ENCODE measurements at places on chromosomes 2 and 18.

DNA sequence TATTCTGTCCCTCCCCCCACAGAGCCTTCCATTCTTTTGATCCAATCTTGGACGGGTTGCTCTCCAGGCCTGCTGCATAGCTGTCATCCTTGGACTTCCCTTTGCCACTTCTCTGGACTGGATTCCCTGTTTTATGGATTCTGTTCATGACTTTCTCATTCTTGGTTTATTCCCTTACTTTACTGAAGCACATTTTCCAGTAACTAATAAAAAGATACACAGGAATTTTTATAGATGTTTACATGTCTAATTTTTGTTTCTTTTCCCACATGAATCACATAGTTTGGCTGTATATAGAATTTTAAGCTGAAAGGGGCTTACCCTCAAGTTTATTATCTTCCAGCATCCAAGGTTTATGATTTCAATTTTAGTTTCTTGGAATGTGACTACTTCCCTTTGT is 37.9 kb downstream of the GDF7 start:
- no peak for DNase-seq

- no peak for DNase-seq
These were observed 176.1 kb downstream of the KLHL29 start for GRCh38 chr2:23561088-23561487.

DNA sequence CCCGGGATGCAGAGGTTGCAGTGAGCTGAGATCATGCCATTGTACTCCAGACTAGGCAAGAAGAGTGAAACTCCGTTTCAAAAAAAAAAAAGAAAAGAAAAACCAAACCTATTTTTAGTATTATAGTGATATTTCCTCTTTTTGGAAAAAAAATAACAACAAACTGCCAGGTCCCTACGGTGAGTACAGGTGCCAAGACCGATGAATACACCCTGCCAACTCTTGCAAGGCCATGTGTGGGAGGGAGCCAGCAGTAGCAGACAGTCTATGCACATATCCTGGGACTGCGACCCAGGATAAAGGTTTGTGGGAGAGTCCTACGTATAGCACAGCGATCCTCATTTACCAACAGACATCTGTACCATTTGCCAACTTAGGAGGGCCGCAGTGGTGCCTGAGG is 69.6 kb upstream of the DNMT3A start:
- DNase-seq, result peak; percentile 87

DNA sequence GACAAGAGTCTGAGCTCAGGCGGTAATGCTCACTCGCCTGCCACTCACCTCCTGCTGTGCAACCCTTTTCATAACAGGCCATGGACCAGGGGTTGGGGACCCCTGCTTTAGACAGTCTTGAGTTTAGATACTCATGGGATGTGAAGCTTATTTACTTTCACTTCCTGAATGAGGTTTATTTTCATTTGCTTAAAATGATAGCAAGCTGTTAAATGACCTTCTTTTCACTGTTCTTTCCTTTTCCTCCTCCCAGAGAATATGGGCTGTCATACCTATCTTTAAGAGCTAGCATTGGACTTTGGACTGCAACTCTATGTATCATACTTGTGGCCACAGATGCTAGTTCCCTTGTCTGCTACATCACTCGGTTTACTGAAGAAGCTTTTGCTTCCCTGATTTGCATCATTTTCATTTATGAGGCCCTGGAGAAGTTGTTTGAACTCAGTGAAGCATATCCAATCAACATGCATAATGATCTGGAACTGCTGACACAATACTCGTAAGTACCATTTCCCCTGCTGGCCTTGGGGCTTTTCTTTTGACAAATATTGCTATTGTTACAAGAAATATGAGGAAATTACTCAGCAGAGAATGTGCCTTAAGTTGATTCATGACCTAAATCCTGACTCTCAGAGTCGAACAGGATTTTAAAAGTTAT is 168.5 kb downstream of the DPP4 start:
- DNase-seq, result no peak

DNA sequence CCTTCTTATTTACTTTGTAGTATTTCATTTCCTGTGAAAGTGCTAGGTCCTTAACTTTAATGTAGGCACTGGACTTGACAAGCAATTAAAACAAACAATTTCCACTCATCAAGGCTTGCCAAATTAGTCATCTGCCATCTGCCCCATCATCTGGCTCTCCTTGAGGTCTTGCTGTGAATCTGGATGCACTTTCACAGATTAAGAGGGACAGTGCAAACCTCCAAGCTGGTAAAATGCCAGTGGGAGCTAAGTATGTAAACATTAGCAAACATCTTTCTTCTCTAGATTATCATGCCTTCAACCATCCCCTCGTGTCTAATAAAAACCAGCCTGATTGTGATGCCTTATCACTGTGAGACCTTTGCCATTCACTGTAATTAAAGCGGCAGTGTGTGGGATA is 402.9 kb downstream of the ERBB4 start:
- peak; percentile 33 for DNase-seq

DNA sequence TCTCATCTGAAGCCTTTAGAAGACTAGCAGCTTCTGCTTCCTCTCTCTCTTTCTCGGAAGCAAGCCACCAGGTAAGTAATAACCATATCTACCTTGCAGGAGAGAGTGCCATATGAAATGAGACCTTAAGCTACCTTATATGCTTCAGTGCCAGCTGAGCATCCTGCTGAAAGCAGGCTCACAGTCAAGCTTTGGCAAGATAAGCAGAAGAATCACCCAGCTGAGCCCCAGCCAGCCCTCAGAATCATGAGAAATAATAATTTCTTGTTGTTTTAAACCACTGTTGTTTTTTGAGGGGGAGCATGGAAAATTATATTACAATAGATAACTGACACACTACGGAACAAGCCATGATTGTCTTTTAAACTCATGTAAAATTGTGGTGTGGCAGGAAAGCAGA is 514.4 kb downstream of the MBD2 start:
- no peak for DNase-seq

GRCh38 chr18:22871809-22872525 is 61.2 kb upstream of the RBBP8 start:
- DNase-seq, result peak; percentile 64

- DNase-seq, result no peak
These were observed 26.3 kb downstream of the PAX3 start for GRCh38 chr2:222272446-222273015.

DNA sequence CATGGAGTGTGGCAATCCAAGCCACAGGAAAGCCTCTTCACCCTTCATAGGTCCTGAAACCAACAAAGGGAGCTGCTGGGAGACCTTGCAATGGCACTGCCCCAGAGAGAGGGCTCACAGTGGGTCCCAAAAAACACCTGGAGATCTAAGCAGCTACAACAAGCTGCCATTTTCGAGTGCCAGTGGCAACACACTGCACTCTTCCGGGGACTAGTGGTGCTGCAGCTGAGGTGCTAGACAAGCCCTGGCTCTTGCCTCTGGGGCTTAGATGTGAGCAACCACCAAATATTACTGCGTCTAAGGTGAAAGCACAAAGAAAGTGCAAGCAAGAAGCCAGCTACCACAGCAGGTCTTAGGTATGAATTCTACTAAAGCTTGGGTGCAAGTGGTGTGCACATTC is 192.9 kb downstream of the NOL4 start:
- peak; percentile 35 for DNase-seq

DNA sequence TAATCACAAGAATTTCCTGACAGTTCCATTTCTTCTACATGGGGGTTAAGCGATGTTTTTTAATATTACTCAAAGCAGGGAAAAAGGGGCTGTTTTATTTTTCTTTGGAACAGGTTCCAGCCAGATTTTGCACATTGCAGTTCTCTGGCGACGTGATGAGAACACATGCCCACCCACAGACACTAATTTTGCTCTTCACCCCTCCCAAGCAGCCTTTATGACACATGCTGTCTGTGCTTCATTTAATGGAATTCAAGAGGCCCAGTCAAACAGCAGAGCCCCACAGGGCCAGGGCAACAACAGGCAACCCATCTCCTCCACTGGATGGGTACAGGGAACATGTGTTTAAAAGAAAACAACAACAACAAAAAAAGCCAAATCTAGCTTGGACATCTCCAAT is 70.8 kb downstream of the SPRED2 start:
- no peak for DNase-seq

GRCh38 chr2:68878071-68878711 is 7.0 kb upstream of the BMP10 start:
- no peak for DNase-seq

GRCh38 chr2:40062381-40062780 is 283.3 kb upstream of the THUMPD2 start:
- no peak for DNase-seq

GRCh38 chr2:169462896-169463695 is 16.2 kb upstream of the BBS5 start:
- no peak for DNase-seq

DNA sequence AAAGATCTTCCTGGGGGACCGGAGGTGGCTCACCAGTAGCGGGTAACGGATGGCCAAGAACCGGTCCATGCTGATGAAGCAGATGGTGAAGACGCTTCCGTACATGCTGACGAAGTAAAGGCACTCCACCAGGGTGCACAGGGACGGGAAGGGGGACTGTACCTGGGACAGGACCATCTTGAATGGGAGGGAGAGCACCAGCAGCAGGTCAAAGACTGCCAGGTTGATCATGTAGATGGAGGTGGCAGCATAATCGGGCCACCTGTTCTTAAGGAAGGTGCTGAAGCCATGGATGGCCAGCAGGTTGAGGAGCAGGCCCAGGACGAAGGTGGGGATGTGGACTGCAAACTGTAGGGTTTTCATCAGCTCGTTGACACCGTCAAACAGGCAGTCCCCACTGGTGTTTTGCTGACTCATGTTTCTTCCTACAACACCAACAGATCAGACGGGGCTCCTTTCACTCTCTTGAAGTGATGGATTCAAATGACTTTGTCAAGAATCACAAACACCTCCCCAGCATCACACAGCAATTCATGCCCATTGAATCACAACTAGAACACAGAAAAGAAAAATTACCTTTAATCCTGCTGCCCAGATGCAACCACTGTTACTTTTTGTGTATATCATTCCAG is 14.4 kb downstream of the GPR55 start:
- no peak for DNase-seq

- no peak for DNase-seq
These were observed 6.8 kb downstream of the MGAT5 start for GRCh38 chr2:134260713-134261112.

DNA sequence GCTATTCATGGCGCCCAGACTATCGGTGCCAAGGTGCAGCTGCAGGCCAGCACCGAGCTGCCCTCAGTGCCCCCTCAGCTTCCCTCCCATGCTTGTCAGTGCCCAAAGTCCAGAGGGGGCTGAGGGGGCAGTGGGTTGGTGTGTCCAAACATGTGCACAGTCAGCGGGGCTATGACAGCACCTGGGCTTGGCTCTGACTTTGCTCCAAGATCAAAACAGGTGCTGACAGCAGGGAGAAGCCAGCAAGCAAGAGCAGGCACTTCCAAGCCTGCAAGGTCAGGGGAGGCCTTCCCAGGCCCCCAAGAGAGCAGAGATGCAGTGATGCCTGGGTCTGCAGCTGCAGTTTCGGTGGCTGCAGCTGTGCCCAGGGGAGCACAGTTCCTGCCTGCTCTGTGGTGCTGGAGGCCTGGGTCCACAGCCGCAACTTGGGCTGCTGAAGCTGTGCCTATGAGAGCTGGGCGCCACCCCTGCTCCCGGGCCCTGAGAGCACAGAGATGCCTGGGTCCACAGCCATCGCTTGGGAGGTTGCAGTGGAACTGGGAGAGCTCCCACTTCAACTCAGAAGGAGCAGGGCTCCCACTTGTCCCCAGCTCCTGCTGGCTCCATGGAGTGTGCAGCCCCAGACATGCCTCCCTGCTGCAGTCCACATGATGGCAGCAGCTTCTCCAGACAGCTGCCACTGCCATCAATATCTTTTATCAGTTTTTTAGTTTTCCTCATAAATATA is 775.3 kb upstream of the POU3F3 start:
- DNase-seq, result no peak

DNA sequence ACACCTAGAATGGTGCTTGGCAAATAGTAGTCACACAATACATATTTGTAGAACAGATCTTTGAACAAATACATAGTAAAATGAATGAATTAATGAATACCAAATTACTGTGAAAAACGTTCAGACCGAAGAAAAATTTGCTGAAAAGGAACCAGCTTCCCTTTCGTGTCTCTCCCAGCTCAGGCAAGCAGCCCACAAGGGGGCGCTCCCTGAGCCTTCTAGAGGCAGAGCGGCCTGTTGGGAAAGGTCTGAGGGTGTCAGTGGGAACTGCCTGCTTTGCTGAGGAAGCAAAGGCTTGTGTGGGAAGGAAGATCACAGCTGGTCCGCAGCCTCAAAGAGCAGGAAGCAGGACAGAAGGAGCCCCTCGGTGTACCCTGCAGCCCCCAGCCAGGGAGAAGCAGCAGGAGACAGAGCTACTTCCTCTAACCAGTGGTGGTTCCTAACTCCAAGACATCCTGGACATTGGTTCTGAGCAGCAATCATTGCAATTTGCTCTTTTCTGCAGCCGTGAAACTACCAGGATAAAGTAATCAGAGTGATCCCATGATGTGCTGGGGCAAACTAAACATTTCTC is 231.1 kb downstream of the ANKRD30B start:
- DNase-seq, result peak; percentile 74

- no peak for DNase-seq
These were observed 22.8 kb upstream of the ERMN start for GRCh38 chr2:157348291-157348921.

DNA sequence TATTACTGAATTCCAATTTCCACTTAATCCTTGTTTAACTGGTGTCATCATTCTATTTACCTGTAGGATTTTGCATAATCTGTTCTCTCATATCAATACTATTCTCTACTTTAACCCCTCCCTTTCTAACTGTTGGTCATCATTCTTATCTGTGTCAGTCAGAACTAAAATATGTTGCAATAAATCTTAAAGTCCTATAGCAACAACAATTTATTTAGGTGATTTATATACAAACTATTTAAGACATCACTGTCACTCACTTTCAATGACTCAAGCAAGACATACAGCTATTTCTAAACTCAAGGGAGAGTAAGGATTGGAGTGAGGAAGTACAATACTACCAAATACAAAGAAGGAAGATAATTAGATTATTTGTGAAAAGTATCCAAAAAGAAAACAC is 740.4 kb downstream of the DSC3 start:
- no peak for DNase-seq
